ENCODE measurements at places on chromosomes 2 and 18. TPM values are rescaled to one million over a fixed set of nuclear protein-coding genes. Genes with fewer than 3 reads are reported as not detected.

Gene CWC22
- 13.0 TPM for total RNA-seq

Gene MBD1
- total RNA-seq: 56.7 TPM

Gene IL36A
- not detected for total RNA-seq

Gene ITGA4
- total RNA-seq: 53.7 TPM

Gene KLHL30
- 5.2 TPM for total RNA-seq

Gene POTEJ
- total RNA-seq: not detected

Gene CYP26B1
- 1.1 TPM for total RNA-seq

Gene C2orf66
- total RNA-seq: 0.59 TPM

All from smooth muscle cell of the pulmonary artery (primary cell).